ENCODE measurements at places on chromosomes 2 and 18.

GRCh38 chr2:168601741-168602140 is 145.7 kb downstream of the CERS6 start:
- no peak for DNase-seq

- DNase-seq, result no peak
Observed at GRCh38 chr2:150047620-150048222, 439.7 kb downstream of the RND3 start.

DNA sequence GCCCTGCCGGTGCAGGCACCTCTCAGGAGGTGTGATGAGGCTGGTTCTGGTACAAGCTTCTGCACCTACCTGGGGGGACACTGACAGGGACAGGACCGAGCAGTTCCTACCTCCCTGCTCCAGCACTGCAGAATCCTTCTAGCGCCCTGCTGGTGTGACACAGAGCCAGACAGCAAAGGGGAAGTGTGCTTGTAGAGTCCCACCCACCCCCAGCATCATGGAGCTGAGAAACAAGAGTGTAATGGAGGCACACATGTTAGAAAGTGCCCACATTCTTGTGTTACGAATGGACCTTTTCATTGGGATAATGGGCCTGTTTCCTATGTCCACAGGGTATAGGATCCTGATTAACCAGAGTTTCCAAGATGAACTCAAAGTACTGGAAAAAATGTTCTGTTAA is 38.3 kb downstream of the OXER1 start:
- DNase-seq, result no peak

GRCh38 chr2:71609029-71609428 is 155.7 kb downstream of the DYSF start:
- DNase-seq, result no peak
